ENCODE measurements at places on chromosomes 5 and 9.

DNA sequence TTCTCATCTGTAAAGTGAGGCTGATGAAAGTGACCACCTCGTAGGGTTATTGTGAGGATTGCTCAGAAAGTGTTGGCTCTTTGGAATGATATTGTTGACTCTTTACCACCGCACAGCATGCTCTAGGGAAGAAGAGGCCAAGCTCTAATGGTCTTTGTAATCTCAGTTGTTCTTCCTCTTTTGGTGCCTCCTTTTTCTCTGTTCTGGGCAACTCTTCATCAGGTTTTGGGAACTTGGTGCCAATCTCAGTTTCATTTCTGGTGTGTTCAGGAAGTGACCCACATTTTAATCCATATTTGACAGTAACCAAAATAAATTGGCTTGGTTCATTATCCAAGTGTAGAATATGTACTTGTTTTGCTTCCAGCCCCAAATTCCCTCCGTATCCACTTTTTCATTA lies 25.1 kb downstream of the ARHGAP26 start:
- DNase-seq: no peak

DNA sequence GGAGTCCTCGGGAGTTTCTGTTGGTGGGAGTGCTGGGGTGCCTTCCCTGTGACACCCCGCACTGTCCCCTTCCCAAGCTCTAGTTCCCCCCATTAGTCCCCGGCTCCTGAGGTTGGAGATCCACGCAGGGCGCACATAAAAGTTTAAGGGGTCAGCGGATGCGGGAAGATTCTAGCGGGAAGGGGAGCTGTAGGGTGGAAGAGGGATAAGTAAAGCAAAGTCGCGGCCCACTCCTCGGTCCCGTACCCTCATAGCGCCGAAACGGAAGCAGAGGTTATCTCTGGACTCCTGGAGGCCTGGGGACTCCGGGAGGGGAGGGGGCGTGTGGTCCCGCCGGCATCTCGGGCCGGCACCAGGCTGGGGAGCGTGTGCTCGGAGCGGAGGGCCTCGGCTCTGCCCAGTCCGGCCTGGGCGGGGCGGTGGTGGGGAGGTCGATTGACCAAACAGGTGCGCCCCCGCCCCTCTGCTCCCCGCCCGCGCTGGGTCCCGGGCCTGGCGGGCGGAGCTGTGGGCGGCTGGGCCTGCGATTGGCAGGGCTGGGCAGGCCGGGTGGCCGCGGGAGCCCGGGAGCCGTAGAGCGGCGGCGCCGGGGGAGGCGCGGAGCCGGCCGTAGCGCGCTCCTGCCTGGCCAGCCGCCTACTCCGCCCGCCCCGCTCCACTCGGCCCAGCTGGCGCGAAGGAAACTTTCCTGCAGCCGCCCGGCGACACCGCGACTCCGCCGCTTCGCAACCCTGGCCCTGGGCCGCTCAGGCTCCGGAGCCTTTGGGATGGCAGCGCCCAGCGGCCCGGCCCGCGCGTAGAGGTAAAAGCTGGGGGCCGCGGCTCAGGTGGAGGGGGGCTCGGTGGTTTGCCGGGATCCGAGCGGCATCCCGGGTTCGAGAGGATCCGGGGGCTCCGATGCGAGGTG lies 52.2 kb upstream of the DAB2IP start:
- peak; percentile 85 for DNase-seq

GRCh38 chr5:116605310-116606070 lies 30.9 kb upstream of the SEMA6A start:
- no peak for DNase-seq

GRCh38 chr9:18275313-18275990 lies 198.5 kb upstream of the ADAMTSL1 start:
- DNase-seq: no peak

GRCh38 chr9:1051584-1052275 lies 1.6 kb downstream of the DMRT2 start:
- no peak for DNase-seq

DNA sequence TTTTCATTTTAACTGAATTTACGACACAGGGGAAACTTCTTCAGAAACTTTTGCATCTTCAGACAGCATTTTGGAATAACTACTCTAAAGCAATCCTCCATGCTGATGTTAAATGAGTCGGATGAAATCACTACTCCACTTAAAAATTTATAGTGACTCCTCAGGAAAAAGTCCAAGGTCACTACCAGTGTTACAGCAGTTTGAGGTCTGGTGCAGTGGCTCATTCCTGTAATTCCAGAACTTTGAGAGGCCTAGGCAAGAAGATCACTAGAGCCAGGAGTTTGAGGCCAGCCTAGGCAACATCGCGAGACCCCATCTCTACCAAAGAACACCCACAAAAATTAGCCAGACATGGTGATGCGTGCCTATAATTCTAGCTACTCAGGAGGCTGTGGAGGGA lies 5.9 kb upstream of the GAS1 start:
- no peak for DNase-seq

GRCh38 chr5:35771300-35771699 lies 85.4 kb upstream of the IL7R start:
- DNase-seq: peak; percentile 80

DNA sequence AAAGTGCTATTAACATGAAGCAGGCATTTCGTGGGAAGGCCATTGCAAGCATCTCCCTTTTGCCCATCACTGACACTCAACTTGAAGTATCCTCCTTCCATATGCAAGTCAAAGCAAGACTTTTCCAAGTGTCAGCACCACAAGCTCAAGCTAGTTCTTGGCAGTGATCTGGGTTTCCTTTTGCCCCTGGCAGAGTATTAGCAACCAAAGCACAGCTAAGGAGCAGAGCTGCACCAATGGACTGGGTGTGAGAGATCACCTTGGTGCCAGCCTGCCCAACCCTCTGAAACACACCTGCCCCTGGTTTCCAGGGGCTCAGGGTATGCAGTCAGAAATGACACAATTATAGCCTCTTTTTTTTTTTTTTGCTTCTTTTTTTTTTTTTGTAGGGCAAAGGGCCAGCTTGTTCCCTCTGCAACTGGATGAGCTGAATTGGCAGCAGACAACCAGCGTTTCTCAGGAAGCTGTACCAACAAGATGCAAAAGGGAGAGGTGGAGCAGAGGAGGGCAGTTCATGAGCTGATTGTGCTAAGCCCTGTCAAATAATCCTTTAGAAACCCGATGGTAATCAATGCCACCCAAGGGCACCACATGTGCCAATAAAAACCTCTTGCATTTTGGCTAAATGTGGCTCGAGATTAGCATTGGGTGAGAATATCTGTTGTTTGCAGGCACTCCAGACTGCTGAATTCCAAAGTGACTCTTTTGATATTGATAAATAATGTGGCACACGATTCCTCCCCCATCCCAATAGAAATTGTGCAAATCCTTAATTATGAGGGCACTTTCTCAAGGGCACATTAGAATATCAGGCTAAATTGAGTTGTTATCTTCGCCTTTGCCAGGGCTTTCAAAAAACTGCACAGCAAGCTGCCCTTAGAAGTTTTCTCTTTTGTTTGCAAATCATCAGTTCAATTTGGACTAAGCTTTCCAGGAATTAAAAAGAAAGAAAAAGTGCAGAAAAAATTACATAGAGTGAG lies 192.4 kb downstream of the GAS1 start:
- DNase-seq: no peak

- no peak for DNase-seq
Measured at GRCh38 chr9:127816362-127816725, 13.7 kb downstream of the FPGS start.

GRCh38 chr5:104913841-104914281 lies 1351.3 kb upstream of the NUDT12 start:
- no peak for DNase-seq
